ENCODE measurements at places on chromosomes 2 and 18. TPM values are rescaled to one million over a fixed set of nuclear protein-coding genes. Genes with fewer than 3 reads are reported as not detected.

Gene HIBCH
- 21.9 TPM for total RNA-seq

GRCh38 chr2:23008440-23008839, 376.5 kb upstream of the KLHL29 start:
- DNase-seq, result no peak

GRCh38 chr2:152036611-152037469, 62.0 kb downstream of the CACNB4 start:
- DNase-seq, result no peak

GRCh38 chr2:201532686-201533304, 81.3 kb downstream of the STRADB start:
- no peak for DNase-seq

Gene SPP2
- not detected for total RNA-seq

DNA sequence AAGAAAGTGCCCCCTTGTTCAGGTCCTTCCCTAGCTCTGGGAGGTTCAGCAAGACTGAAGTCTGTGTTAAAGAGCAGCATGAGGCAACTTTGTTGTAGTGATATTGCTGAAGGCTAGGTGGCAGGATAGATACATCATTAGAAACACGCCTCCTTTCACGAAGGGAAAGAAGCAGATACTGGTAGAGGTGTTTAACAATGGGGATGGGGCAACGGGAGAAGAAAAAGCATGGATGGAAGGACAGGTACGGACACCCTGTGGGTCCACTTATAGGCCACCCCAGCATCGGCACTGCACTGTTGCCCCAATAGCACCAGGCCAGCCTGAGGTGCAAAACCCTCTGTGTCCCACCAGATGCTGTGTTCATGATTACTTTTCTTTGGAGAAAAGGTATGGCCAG, 3.5 kb upstream of the IGFBP5 start:
- DNase-seq, result peak; percentile 15

DNA sequence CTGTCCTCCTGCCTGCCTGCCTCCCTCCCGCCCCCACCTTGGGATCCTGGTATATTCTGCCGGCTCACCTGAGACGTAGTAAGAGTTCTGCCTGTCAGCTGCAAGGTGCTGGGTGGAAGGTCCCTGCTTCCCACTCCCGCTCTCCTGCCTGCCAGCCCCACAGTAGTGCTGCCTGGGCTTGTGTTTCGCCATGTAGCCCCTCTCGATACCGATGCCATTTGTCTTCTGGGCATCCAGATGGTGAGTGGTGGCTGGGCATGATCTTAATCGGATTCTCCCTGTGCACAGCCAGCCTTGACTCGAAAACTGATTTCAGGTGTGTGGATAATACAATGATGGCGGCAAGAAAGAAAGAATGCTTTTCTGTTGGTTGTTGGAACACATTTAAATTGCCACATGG, 184.9 kb downstream of the AGAP1 start:
- DNase-seq, result no peak

DNA sequence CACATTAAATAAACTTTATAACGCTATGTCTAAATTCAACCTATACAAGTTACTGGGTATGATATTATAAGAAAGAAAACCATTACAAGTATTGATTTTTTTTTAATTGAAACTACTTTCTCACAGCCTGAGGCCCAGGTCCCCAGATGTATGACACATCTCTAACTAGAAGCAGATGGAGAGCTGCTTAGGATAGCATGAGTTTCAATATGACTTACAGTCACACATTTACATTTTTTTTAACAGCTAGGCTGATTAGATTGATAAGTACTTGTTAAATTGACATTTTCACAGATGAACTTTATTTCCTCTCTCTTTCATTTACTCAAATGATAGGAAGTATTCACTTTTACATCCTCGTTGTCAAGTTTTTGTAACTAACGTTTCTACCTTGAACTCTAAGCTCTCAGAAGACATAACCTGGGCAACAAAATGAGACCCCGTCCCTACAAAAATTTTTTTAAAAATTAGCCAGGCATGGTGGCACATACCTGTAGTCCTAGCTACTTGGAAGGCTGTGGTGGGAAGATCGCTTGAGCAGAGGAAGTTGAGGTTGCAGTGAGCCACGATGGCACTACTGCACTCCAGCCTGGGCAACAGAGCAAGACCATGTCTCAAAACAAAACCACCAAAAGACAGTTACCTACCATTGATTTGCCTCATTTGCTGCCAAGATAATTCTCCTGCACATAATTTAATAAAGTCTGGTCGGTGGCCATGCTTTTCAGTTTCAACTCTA, 52.4 kb downstream of the STK39 start:
- no peak for DNase-seq

Gene ZNF236
- total RNA-seq, result 12.7 TPM

Gene MYO1B
- total RNA-seq, result 20.8 TPM

Gene UNC80
- 2.1 TPM for total RNA-seq

GRCh38 chr2:11389551-11390398, 45.3 kb upstream of the ROCK2 start:
- peak; percentile 70 for DNase-seq

GRCh38 chr2:150045601-150046000, 441.9 kb downstream of the RND3 start:
- no peak for DNase-seq

Gene HOXD12
- total RNA-seq, result not detected

DNA sequence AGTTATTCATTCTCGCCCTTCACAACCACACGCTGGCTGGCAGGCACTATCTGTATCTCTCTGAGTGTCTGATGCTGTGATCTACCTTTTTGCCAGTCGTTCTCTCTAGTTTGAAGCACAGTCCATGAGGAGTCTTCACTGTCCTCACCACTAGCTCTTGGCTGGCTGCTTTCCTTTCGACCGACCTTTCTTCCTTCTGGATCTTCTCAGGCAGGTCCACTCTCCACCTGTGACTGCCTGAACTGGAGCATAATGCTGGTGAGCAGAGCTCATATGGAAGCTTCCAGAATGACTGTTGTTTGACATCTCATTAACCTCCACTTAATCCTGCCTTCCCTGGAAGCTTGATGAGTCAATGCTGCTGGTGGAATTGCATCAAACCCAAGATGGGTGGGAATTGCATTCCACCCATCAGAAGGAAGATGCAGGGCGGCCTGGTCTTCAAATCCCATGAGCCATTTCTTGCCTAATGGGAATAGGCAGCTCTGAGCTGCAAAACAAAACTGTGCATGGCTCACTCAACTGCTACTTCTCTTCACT, 283.5 kb upstream of the HDAC4 start:
- DNase-seq, result no peak

Gene SLC25A52
- not detected for total RNA-seq

Gene OTOS
- total RNA-seq, result not detected

- DNase-seq, result no peak
Measured at GRCh38 chr18:69963196-69963595, 15.5 kb upstream of the CD226 start.

GRCh38 chr2:98634406-98635092, 26.2 kb downstream of the UNC50 start:
- DNase-seq, result no peak

Gene TMEM214
- 40.3 TPM for total RNA-seq

DNA sequence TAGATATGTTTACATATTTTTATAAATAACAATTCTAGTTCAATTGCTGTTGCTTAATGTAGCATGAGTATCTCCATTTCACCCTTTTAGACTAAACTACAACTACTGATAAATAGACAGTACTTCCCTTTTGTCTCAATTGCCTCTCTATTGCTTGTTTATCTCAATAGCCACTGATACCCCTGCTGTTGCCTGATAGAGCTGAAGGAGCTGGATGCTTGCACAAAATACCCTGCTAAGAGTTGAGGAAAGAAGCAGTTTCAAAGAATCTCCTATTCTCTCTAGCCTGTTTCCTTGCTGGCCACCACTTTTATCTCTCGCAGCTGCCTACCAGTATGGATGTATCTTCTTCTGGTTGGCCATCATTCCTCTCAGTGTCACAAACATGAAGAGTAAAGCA, 16.9 kb upstream of the ZNF804A start:
- no peak for DNase-seq

DNA sequence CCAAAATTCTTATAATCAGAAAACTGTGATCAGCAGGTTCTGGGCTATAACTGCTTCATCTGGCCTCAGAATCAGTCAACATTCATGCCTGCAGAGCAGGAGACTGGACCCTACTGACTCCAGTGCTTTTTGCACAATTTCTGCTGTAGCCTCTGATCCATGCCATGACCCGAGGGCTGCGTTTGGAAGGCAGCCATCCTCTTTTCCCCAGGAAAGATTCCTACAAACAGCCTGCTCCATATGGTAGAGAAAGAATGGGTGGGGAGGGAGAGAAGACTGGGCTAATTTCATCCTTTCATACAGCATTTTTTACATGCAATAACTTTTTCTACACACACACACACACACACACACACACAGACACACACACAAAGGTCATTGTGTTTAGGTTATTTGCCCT, 133.0 kb upstream of the MMADHC start:
- no peak for DNase-seq
